Suppressor macrophage treated with lipopolysaccharide for 4 hours (primary cell): ENCODE measurements at places on chromosomes 16 and 17.

DNA sequence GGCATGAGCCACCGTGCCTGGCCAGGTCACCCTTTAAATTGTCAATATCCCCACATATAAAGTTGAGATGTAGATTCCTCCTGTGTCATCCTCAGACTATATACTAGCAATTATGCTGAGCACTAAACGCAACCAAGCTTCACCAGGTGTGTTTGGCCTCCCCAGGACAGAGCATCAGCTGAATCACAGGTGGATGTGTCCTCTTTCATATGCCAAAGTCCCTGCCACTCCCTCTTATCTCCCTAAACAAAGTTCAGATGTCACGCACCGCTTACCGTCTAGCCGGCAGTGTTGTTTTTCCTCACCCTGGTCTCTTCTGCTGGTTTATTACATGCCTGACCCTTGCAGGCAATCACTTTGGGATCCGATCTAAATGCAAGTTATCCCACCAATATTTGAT lies 43.8 kb upstream of the ARHGAP44 start:
- DNase-seq, result no peak

- DNase-seq, result peak; percentile 35
Observed at GRCh38 chr17:48012151-48012520, 25.5 kb downstream of the COPZ2 start.

DNA sequence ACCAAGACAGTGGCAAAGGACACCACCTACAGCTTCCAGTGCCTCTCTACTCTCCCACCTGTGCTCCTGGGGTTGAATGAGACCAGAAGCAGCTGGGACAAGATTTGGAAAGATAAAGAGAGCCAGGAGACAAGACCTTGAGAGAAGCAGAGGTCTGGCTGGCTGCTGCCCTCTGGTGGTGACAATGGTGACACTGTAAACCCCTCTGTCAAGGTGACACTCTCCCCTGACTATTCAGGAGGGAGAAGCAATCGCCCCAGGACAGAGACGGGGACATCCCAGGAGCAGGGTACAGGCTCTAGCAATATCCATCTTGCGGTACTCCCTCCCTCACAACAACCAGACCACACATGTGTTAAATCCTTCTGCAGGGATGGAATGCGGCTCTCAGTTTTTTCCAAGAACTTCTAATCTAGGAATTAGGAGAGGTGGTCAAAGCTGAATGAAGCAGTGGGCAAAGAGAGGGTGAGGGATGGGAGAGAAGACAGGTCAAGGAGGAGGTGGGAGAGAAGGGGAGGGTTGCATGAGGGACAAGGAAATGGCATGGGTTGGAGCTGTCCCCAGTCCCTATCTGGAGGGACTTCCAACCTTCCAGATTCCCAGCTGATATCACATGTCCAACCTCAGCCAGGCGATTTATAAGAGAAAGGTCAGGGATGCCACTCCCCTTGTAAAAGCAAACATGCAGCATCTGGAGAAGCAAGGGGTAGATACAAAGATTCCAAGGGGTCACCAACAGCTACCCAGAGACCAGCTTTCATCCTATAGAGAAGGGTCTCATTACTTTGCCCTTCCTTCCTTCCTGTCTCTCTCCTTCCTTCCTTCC lies 2.9 kb downstream of the PHOSPHO1 start:
- peak; percentile 81 for DNase-seq

DNA sequence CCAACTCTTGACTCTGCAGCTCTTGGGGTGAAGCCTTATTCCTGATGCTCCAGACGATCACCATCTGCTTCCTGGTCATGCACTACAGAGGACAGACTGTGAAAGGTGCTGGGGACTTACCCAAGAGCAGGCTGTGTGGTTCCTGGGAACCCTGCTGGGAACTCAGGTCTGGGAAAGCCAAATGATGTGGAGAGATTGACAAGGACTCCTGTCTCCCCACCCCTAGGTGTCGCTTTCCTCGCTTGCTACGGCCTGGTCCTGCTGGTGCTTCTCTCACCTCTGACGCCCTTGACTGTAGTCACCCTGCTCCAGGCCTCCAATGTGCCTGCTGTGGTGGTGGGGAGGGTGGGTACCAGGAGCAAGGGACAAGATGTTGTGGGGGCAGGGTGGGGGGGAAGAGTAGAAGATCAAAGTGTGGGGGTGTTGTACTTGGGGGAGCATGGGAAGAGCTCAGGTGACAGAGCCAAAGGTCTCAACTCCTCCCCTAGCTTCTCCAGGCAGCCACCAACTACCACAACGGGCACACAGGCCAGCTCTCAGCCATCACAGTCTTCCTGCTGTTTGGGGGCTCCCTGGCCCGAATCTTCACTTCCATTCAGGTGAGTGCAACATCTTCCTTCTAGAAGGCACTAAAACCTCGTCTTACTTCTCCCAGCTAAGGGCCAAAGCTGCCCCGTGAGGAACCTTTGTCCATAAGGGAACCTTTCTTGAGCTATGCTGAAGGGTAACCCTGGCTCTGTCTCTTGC lies 3.0 kb downstream of the SOX15 start:
- DNase-seq, result no peak

DNA sequence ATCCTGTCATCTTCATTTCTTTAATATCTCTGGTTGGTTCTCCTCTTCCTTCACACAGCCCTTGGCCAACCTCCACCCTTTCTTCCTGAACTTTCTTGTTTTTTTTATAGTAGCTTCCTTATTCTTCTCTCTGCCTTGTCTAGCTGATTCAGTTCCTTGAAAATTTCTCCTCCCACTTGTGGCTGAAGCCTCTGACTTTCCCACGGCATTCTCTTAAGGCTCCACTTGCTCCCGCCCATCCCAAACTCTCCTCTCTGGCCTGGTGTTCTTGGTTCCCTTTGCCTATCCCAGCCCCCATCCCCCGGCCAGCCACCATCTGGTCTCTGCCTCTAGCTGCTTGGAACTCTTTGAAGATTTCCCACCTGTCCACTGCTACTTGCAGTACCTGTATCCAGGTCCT lies 29.1 kb downstream of the NLRP1 start:
- no peak for DNase-seq

DNA sequence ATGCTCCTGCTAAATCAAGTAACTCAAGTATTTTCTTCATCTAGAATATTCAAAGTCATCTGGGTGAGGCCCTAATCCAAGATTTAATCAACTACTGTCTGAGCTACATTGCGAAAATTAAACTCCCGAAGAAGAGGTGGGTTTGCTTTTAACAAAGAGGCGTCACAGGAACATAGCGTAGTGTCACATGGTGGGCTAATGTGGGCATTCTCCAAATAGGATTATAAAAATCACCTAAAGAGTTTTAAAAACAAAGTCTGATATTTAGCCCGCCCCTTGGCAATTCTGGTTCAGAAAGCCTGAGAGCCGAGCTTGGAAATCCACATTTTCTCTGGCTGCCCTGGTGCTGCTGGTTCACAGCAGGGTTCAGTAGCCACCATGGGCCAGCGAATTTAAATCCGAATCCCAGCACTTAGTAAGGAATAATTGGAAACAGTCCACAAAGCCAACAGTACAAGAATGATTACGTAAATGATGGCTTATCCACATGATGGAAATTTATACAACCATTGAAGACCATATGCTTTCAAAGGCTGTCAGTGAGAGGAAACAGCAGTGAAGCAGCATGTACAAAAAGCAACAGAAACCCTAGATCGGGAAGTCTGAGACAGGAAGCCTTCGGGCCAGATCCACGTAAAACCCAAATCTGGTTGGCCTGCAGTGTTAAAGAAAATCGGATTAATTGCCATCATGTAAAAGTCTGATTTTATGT lies 8.8 kb downstream of the PMM2 start:
- DNase-seq, result no peak

- DNase-seq, result no peak
Observed at GRCh38 chr17:76582660-76583059, 3.0 kb downstream of the ST6GALNAC2 start.

DNA sequence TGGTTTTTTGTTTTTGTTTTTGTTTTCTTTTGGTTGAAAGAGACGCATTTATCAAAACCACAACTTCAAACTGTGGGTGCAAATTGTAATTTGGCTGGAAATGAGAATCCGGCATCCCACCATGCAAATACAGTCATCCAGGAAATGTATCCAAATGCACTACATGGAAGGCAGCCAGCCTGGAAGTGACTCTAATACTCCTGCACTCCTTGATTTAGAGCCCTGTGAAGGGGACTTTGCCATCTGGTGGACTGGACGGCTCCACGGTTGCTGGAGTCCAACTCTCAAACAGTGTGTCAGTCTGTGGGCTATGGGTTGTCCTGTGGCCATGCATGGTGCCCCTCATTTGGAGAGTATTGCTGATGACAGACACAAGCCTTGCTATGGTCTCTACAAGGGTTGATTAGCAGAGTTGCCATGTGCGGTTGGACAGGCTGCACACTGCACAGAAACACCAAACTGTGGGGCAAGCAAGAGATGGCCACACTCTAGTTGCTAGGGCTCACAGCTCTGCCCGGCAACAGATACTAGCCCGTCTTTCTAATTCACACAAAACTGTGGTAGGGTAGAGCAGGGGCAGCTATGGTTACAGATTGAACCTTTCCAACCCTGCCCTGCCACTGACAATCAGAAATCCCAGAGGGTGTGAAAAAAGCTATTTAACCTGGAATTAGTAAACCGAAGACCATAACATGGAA lies 62.4 kb downstream of the VAT1L start:
- DNase-seq, result no peak

GRCh38 chr16:30122604-30123160 lies 338 bp downstream of the MAPK3 start:
- no peak for DNase-seq

GRCh38 chr16:75476817-75477216 lies 12.3 kb upstream of the TMEM170A start:
- no peak for DNase-seq

DNA sequence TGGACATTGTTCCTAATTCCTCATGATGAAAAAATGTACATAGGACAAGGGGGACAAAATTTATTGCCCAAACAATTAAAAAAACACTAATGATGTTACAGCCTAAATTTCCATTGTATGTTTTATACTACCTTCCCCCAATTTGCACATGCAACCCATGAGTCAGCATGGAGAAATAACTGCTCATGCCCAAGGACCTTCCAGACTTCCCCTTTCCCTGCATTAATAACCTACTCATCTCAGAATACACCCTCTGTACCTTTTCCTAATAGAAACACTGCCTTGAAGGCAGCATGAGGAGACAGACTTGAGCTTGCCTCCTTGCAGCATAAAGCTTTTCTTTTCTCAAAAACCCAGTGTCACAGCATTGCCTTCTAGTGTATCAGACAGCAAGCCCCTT lies 2402.8 kb downstream of the TP53TG3F start:
- DNase-seq, result no peak

DNA sequence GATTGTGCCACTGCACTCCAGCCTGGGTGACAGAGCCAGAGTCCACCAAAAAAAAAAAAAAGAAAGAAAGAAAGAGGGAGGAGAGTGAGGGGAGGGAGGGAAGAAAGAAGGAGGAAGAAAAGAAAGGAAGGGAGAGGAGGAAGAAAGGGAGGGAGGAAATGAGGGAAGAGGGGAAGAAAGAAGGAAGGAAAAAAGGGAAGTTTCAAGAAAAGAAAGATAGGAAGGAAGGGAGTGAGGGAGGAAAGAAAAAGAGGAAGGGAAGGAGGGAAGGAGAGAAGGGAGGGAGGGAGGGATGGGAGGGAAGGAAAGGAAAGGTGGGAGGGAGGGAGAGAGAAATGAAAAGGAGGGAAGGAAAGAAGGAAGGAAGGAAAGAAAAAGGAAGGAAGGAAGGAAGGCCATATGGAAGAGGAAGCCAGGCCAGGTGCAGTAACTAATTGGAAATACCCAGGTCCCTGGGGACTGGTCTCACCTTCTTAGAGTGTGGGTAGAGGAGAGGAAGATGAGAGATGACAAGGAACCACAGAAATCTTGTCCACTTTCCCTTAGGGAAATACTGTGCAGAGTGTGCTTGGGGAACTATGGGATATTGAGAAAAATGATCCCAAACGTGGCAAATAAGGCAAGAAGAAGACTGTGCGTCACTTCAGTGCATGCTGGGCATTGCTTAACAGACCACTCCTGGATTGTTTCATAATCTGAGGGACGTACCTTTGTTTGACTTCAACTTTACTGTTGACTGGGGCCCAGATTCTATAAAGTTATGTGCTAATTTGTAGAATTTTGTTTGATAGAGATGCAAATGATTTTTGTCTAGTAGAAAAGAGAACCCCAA lies 15.1 kb upstream of the CSNK2A2 start:
- DNase-seq, result no peak

DNA sequence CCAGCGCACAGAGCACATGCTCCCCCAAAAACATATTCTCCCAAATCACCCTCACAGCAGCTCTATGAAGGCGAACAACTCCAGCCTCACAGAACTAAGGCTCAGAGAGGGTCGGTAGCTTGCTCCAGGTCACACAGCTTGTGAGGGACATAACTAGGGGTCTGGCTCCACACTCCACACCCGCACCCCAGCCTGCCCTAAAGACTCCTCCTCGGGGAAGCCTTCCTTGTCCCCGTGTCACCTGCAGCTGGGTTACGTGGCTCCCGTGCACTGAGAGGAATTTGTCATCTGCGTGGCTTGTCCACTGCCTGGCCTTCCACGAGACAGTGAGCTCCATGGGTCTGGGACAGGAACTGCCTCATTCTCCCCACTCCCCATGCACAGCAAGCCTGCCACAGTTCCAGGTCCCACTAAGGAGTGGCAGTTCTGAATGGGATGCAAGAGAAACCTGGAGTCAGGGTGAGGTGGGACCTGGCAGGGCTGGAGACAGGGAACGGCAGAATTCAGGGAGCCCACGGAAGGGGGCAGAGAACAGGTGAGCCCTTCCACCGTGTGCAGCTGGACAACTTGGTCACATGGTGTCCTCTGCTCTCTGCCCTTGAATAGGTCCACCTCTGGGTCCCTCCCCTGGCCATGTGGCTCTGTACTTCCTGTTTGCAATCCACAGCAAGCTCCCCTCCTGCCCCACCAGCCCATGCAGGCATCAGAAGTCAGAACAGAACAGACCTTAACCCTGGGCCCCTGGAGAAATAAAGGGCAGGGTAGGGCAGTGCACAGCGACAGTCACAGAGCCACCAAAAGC lies 27.4 kb downstream of the TNFRSF13B start:
- DNase-seq, result no peak

GRCh38 chr17:2710071-2710802 lies 1.3 kb downstream of the CLUH start:
- DNase-seq, result no peak

- DNase-seq, result no peak
Observed at GRCh38 chr17:8047769-8048110, 8.9 kb downstream of the ALOX15B start.

- no peak for DNase-seq
Observed at GRCh38 chr17:8904201-8904600, 36.7 kb upstream of the PIK3R6 start.

DNA sequence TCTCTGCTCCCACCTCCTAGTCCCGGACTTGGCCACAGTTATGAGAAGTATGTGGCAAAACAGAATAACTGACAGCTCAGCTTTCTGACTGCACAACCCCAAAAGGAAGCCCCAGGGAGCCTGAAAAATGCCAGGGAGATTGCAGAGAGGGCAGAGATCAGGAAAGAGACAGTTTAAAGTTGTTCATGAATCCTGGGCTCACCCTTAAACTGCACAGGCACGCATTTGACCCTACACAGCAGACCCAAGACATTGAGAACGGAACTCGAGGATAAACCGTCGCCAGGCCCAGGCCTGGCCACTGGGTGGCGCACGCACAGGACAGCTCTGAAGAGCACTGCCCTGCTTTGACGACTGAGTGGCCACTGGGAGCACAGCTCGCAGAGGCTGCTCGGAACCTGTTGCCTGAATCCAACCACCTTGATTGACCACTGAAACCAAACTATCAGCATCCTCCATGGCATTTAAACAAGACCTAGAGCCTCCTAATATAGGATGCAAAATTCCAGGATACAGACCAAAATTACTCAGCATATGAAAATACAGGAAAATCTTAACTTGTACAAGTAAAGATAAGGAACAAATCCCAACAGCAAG lies 114.0 kb downstream of the C16orf95 start:
- peak; percentile 73 for DNase-seq

GRCh38 chr17:57612202-57613071 lies 132.7 kb downstream of the CCDC182 start:
- no peak for DNase-seq
